ENCODE measurements at places on chromosomes 5 and 9. TPM values are rescaled to one million over a fixed set of nuclear protein-coding genes. Genes with fewer than 3 reads are reported as not detected.
A peak's percentile ranks its signal among the peaks of the same experiment; 100 is the strongest.

Gene NFIB
- total RNA-seq = 131 TPM

Gene SLCO6A1
- total RNA-seq = not detected

GRCh38 chr9:76608575-76609273, 149.7 kb downstream of the GCNT1 start:
- DNase-seq = no peak

- DNase-seq = no peak
Measured at GRCh38 chr5:85681871-85682270, 935.9 kb upstream of the COX7C start.

Gene IFNA1
- total RNA-seq = not detected

DNA sequence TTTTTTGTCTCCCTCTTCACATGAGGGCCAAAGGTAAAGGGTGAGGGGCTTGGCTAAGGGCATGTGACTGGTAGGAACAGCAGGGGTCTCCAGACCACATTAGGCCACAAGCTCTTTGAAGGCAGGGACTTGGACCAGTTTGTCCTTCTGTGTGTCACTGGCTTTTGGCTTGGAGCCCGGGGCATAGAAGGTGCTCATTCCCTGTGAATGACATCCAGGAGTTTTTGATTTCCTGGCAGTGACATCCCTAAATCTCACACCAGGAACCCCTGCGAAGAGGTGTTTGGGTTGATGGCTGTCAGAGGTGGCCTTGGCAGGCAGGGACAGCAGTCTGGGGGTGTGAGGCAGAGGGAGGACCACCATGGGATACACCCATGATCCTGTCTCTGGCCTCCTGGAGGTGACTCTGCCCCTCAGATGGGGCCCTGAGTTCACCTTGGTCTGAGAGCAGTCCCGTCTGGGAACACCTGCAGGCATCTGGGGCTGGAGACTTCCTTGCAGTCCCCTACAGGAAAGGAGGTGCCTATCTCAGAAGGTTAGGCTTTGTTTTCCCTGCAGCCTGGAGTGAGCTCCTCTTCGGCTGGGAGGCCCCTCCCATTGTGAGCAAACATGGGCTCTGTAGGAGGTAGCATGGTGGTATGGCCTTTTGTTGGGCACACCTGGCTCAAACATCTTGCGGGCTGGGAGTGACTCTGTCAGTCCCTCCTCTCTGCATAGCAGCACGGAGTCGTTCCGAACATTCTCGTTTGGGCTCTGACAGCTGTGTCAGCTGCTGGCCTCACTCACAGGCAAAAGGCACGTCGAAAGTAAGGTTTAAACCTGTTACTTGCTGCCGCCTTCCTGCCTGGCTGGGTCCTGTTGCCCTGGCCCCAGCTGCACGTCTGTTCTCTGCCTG, 38.6 kb upstream of the PITX1 start:
- DNase-seq = peak; percentile 42

DNA sequence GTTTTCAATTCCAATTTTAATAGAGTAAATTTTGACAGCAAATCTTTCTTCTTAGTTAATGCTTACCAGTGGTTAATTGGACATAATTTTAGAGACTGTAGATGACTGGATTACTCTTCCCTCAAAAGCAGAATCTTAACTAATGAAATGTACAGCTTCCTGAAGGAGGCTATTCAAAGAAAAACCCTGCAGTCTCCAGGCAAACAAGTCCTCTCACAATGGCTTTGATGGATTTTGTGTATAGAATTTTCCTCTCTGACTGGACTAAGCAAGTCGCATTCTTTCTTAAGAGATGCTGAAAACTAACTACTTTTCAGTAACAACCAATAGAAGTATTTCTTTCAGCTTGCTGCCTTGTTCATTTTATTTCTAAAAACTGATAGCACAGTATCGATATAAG, 35.7 kb upstream of the TMED7 start:
- DNase-seq = no peak

Gene STOML2
- 100 TPM for total RNA-seq

DNA sequence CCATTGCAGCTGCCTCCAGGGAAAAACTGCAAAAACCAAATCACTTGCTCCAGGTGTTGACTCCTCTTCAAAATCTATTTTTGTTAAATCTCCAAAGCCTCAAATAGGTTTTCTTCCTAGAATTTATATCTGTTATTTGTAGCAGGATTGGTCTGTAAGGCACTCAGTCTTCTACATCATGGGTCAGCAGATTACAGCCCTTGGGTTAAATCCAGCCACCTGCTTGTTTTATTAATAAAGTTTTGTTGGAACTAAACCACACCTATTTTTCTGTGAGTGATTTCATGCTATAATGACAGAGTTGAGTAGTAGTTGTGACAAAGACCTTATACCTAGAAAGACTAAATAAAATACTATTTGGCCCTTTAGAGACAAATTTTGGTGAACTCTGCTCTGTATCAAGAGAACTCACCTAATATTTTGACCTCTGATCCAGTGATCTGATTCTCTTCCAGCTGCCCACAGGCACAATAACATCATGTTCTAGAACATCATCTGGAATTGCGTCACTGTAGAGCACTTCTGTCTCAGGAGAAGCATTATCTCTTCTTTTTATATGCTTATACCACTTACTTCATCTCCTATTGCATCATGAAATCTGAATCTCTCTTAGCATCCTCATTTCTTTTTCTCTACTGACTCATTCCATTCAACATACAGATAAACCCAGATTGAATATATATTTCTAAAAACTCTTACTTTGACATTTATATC, 130.1 kb downstream of the RPS23 start:
- DNase-seq = no peak

- no peak for DNase-seq
Measured at GRCh38 chr9:76591256-76591950, 132.4 kb downstream of the GCNT1 start.

DNA sequence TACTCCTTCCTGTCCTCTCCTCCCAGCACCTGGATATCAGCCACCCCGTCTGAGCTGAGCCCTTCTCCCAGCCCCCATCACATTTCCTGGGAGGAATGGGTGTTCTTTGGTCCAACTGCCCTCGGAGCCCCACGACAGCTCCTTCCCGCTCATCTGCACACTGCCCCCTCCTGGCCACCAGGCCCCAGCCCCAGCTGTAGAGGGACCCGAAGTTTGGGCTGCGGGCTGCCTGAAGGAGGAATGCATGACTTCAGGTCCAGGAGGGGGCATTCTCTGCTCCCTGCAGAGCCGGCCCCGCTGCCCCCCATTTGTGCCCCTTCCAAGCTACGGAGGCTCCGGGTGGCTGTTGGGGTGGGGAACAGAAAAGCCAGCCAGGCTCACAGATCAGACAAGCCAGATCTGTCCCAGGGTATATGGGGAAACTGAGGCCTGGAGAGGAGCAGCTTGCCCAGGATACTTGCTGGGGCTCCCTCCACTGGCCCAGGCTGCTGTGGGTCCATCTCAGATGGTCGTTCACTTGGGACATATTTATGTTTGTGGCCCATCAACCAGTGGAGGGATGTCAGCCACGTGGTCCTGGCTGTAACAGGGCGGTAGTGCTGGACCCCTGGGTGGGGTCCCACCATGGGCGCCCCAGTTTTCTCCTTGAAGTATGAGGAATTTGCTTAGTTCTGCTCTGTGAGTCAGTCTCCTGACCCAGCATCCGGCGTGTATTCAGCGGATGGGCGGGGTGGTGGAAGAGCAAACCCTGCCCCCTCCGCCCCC, 33.1 kb downstream of the DAB2IP start:
- DNase-seq = no peak

- DNase-seq = no peak
Measured at GRCh38 chr5:123561230-123561629, 49.3 kb downstream of the CSNK1G3 start.

GRCh38 chr5:174690271-174690670, 34.1 kb upstream of the MSX2 start:
- no peak for DNase-seq

Gene TEX48
- total RNA-seq = not detected

- no peak for DNase-seq
Measured at GRCh38 chr5:16794269-16794913, 141.7 kb downstream of the MYO10 start.

Gene HSDL2
- 22.2 TPM for total RNA-seq

- DNase-seq = no peak
Measured at GRCh38 chr9:127066851-127067136, 55.6 kb downstream of the ANGPTL2 start.

GRCh38 chr5:138177941-138178515, 402 bp downstream of the BRD8 start:
- DNase-seq = peak; percentile 33

Gene CYSRT1
- total RNA-seq = 2.7 TPM

GRCh38 chr9:120561709-120562108, 18.3 kb downstream of the CDK5RAP2 start:
- DNase-seq = no peak

- no peak for DNase-seq
Measured at GRCh38 chr9:137348769-137349470, 46.8 kb upstream of the NRARP start.

Gene LCN15
- total RNA-seq = 0.40 TPM
